ENCODE measurements at places on chromosomes 4 and X. TPM values are rescaled to one million over a fixed set of nuclear protein-coding genes. Genes with fewer than 3 reads are reported as not detected.

Gene C4orf50
- not detected for polyA plus RNA-seq

Gene GABRG1
- polyA plus RNA-seq, result not detected

Gene SULT1E1
- not detected for polyA plus RNA-seq

Gene ARHGEF6
- 31.3 TPM for polyA plus RNA-seq

Gene MED28
- 4.8 TPM for polyA plus RNA-seq

Gene KLHL34
- 3.9 TPM for polyA plus RNA-seq

DNA sequence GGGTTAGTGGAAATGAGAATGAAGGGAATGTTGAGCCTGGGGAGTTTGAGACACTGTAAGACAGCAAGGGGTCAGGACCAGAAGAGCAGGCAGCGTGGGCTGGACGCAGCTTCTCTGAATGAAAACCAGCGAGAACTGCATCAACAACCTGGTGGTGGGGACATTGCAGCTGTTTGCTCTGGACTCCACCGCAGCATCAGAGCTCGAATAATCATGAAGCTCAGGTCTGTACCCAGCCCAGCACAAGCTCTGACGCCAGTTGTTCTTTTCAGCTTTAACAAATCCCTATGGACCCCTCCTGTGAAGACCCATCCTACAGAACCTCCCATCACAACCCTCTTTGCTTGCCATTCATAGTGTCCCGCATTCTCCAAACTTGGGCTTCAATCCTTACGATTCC is 106.8 kb upstream of the PNPLA4 start:
- no peak for DNase-seq

DNA sequence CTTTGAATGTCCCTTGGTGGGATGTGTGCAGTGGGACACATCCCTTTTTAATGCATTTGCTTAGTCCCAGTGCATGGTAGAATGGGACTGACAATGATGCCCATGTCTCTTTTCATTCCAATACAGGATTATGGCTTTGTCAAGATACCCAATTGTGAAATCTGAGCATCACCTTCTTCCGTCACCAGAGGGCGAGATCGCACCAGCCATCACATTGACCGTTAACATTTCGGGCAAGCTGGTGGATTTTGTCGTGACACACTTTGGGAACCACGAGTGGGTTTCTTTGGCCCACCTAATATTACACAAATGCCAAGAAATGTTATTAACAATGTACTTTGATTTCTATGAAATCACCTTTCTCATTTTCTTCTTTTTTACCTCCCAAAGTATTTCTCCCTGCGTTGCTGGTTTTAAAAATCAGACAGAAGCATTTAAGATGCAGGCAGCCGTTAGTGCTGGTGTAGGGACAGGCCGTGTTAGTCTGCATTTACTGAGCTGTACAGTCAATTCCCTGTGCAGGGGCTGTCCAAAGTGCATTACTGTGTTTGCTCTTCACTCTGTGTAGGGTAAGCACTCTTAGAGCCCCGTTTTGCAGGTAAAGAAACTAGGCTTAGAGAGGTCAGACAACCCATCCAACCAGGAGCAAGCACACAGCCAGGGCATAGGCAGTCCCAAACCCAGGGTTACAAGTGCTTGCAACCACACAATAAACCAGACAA is 46.5 kb downstream of the CWH43 start:
- DNase-seq, result no peak

GRCh38 chr4:83905952-83906351 is 370.0 kb downstream of the GPAT3 start:
- DNase-seq, result no peak

DNA sequence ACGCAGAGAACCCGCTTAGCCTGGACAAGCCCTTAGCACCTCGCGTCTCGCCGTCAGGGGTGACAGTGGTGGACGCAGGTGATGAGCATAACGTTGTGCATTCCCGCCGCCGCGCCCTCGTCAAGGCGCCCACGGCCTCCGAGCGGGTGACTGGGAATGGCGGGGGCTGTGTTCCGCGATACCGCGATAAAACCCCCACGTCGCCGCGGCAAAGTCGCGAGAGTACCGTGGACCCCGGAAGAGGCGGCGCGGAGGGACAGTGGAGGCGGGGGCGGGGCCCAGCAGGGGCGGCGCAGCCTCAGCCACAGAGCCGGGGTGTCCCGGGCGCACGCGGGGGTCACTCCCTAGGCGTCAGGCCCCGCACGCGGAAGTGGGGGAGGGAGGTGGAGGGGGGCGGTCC is 53.8 kb downstream of the ZFYVE28 start:
- DNase-seq, result no peak

- DNase-seq, result no peak
Measured at GRCh38 chrX:21699136-21699535, 41.0 kb upstream of the KLHL34 start.

- DNase-seq, result no peak
Measured at GRCh38 chr4:77127215-77127614, 29.8 kb upstream of the CCNG2 start.

- no peak for DNase-seq
Measured at GRCh38 chr4:53813998-53814397, 222.7 kb upstream of the LNX1 start.

DNA sequence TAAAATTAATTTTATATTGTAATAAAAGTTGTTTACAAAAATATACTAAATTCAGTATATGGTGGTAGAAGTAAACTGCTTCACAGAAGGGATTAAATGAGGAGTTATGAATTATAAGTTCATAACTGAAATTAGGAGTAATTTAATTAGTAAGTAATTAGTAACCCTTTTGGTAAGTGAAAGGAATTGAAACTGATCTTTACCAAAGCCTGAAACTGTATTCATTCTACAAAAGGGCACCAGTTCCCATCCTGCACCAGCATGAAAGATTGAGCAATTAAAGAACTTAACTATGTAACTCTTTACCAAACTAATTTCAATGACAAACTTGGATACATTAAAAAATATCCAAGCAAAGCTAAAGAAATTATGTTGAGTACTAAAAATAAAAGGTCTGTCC is 8.2 kb downstream of the MED14 start:
- DNase-seq, result no peak

DNA sequence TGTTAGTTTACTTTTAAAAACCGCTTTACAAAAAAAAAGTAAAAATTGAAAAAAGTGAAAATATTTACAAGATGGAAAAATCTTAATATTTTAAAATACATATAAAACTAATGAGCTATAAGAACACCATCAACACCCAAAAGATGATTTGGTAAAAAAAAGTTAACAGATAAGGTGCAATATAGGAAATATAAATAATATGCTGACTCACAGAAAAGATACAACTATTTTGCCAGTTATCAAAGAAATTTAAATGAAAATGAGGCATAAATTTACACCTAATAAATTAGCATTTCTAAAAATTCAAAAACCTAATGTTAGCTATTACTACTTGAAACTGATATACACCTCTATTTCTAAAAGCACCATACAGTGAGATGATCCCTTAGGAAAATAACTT is 54.5 kb downstream of the BRWD3 start:
- no peak for DNase-seq

- DNase-seq, result no peak
Measured at GRCh38 chr4:138982754-138983153, 32.8 kb upstream of the NOCT start.

- no peak for DNase-seq
Measured at GRCh38 chr4:107129076-107129475, 93.0 kb upstream of the DKK2 start.

GRCh38 chr4:590313-590841 is 14.3 kb upstream of the TMEM271 start:
- DNase-seq, result no peak

DNA sequence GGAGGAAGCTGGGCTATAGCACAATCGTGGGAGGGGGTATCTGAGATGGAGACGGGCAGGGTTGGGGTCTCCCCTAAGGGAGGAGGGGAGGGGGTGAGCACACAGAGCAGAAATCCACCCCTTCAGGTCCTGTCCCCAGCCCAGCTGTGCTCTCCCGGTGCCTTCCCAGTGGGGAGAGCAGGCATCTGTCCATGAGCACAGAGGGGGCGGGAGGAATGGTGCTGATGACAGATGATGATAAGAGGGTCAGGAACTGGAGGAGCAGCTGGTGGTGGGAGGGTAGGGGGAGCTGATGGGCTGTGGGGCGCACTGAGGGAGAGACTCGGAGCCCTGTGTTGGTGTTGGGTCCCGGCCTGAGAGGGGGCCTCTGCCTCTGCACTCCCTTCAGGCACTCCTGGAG is 8.6 kb downstream of the ATP2B3 start:
- DNase-seq, result no peak

- no peak for DNase-seq
Measured at GRCh38 chr4:111681270-111681669, 464.0 kb upstream of the FAM241A start.
